KG1 (cell line): ENCODE measurements at places on chromosomes 3 and 15.

DNA sequence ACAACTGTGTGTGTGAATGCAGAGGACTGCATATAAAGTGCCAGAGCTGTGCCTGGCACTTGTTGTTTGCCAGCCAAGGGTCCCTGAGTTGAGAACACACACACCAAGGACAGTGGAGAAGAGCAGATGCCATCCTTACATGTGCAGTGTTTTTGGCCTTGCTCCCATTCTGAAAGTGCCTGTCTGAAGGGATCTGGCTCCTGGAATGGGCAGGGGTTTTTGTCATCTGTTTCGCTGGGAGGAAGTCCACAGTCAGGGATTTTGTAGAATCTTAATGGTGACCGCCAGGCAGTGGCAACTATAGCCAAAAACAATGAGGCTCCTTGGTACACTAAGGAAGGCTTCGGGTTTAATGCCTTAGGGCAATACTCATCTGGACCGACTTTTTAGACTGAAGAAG, 63.7 kb downstream of the DUT start:
- no peak for DNase-seq

- DNase-seq = no peak
Observed at GRCh38 chr3:141426404-141427034, 58.2 kb downstream of the ZBTB38 start.

DNA sequence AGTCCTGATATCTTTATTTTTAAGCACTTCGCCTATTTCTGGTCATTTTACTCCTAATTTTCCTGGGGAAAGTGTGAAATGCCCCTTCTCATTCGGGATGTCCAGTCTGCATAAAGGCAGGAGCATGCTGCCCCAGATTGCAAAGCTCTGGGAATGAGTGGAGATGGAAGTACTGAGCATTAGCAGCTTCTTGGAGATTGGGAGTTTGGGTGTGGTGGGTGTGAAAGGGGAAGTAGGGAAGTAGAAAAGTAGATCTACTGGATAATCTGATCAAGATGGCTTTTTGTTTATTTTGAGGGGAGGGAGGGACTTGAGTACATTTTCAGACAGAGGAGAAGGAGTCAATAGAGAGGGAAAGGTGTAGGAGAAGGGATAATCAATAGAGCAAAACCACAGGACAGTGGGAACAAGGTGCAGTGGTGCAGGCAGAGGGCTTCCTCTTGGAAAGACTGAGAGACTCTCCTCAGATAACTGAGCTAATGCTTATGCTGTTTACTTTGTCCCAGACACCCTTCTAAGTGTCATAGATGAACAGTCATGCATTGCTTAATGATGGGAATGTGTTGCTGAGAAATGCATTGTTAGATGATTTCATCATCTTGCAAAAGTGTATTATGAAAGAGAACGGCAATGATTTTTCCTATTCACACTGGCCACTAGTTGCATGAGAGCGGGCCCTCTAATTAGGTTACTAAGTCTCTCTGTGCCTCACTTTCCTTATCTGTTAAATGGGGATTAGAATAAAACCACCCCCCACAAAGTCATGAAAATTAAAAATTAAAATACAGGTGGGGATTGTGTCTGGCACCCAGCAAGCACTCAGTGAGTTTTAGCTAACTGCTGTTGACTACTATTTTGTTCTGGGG, 45.5 kb downstream of the PHLDB2 start:
- no peak for DNase-seq

- no peak for DNase-seq
Observed at GRCh38 chr15:63244399-63244798, 33.0 kb upstream of the APH1B start.

DNA sequence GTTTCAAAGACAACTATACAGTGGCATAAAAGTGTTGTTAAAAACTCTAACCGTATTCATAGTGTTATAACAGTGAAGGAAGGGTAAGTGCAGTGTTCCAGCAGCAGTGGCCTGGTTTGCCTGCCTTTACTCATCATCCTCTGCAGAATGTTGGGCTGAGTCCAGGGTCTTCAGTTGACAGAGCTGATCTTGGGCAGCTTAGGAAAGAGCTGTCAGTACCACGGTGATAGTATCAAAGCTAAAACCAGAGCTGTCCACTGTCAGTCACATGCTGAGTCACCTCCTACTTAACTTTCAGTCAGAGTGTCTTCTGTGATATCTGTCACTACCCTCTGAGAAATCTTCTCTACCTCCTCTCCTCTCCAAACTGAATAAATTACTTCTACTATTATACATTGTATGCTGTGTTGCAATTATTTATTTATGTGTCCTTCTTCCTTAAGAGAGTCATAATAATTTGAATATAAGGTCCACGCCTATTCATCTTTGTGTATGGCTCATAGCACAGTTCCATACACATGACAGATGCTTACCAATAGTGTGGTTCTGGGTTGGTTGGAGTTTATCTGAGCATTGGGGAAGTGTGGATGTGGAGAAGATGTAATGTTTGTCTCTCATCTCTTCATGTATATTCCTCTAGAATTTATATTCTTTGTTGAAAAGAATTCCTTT, 242.1 kb downstream of the ZIC1 start:
- DNase-seq = no peak

DNA sequence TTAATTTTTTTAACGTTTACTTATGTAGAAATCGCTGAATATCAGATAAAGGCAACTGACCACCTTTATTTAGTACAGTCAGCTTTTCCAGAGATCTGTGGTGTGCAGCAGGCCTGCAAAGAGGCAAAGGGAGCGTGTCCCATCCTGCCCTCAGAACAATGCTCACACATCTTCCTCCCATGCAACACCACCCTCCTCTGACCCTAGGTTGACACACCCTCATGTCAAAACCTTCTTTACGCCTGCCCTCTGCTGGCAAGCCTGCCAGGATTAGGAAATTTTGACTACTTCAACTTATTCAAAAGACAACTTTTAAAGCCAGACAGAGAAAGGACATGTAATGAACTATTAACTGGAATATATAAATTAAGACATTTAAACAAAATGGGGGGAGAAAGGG, 513.7 kb downstream of the FOXP1 start:
- no peak for DNase-seq

DNA sequence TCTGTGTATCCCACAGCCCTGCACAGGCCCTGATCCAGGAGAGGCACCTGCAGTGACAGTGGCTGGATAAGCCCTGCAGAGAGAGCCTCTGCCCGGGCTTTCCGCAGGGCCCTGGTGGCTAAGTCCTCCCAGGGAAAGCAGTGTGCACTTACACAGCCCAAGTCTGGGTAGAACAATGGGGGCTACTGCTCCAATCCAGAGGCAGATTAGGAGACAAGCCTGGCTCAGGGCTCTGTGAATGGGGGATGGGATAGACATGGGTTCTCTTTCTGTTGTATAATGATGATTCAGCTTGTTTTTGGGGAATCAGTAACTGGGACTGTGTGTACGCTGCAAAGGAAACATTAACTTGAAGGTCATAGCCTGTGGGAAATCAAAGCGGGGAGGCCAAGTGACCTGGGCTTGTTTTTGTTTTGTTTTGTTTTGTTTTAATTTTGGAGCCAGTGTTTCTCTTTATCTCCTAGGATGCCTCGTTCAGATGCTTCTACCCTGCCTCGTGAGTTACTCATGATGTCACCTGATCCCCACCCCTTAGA, 4.1 kb upstream of the ALDH1L1 start:
- no peak for DNase-seq
